ENCODE measurements at places on chromosomes 3 and 15.

DNA sequence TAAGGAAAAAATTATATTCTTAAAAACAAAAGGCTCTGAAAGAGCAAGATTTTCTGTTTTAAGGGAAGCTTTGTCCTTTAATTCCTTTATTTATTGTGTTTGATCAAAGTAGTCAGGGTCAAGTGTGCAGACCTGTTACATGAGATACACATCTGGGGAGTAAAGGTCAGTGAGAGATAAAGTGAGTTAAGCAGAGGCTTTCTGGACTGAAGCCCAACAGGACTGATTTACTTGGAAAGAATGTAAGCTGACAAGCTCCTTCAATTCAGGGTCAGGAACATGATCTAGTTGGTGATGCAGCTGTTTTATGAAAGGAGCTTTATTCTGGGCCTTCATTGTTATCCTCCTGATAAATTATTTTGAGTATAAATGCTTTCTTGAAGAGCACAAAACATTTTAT lies 20.7 kb upstream of the OTOL1 start:
- DNase-seq: no peak

DNA sequence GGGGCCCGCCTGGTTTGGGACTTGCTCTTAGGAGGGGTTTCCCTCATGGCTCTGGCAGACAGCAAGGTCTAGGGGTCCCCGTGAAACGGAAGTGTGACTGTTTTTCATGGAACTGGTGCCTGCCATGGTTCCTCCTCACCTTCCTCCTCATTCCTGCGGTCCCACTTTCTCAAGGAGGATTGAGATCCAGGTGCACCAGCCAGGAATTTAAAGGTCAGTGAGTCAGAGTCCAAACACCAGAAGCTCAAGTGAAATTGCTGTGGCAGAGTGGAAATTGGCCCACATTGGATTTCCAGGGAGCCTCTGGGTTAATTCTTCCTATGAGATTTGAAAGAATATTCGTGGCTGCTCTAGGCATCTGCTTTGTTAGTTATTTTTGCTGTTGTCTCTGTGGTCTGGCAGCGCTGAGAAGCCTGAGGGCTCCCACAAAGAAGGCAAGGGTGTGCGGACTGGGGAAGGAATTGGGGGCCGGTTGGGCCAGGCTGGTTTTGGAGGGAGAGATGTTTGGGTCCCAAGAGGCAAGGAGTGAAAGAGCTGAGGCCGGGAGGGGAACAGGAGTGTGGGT lies 60.4 kb upstream of the TNFAIP8L3 start:
- DNase-seq: no peak

- no peak for DNase-seq
Measured at GRCh38 chr3:177777699-177778098, 580.4 kb upstream of the TBL1XR1 start.

GRCh38 chr15:37095770-37096557 lies 4.4 kb downstream of the MEIS2 start:
- DNase-seq: no peak

- DNase-seq: no peak
Measured at GRCh38 chr3:55218577-55218976, 268.5 kb downstream of the WNT5A start.

DNA sequence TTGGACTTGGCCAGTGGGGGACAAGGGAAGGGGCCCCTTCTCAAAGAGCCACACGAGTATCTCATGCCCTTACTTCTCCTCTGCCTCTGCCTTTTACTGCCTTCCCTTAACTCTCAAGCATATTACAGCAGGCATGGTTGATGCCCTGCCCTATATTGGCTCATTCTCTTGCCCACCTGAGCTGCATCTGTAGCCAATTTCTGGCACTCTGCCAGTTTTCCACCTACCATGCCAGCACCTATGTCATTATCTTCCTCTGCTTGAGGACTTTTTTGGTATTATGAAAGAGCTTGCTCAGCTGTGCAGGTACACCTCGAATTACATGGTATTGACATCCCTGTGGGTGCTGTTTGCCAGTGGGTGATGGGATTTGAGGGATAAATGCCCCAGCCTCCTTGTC lies 181.8 kb downstream of the OXSM start:
- DNase-seq: no peak

DNA sequence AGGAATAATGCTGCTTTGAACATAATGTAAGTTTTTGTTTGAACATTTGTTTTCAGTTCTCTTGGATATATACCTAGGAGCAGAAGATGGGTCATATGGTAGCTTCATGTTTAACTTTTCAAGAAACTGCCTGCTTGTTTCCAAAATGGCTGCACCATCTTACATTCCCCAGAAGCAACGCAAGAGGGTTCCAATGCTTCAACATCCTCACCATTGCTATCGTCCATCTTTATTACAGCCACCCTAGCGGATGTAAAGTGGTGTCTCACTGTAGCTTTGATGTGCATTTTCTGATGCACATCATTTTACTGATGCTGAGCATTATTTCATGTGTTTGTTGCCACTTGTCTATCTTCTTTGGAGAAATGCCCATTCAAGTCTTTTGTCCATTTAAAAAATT lies 46.4 kb upstream of the GATA2 start:
- no peak for DNase-seq
